Esophagus squamous epithelium (tissue), 5 donors: ENCODE measurements at places on chromosomes 16 and 17.
A peak's percentile ranks its signal among the peaks of the same experiment; 100 is the strongest.

GRCh38 chr17:5000237-5000639 lies 2.5 kb downstream of the KIF1C start:
- no peak for DNase-seq

DNA sequence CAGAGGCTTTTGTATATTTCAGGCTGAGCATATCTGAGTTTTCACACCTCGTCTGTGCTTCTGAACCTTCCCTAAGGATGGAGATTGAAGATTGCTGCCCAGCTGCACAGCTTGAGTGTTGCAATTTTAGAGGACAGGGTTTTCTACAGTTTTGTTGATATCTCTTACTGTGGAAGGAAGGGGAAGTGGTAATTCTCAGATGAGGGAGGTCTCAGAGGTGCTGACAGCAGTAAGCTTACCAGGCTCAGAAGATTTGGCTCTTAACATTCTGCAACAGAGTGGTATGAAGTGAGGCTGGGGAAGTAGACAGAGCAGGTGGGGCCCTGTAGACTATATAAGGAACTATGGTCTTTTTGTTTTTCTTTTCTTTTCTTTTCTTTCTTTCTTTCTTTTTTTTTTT lies 45.8 kb upstream of the ARHGAP17 start:
- DNase-seq, result no peak

- no peak for DNase-seq
Observed at GRCh38 chr16:578870-579405, 9.2 kb downstream of the PIGQ start.

DNA sequence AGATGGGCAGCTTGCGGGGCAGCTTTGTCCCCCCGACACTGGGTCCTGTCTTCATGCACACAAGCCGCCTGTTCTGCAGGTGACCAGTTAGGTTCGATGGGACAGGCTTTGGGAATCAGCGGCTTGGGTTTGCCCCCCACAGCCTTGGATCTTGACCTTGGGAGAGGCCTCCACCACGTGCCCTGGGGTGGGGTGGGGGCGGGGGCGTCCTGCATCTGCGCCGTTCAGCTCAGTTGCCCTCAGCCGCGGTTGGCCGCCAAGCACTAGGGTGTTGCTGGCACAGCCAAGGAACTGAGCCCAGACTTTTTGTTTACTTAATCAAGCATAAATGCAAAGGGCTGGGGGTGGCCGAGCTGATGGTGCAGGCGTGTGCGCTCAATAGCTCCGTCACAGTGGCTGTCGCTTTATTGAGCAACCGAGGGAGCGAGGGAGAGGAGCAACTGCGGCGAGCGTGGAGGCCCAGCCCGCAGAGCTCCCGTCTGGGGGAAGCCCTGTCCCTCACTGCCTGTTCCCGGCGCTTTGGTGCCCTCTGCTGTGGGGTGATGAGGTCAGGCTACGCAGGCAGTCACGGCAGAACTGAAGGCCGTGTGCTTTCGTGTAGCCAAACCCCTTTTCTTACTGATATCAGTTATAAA lies 33.9 kb downstream of the JPH3 start:
- DNase-seq, result peak; percentile 26

GRCh38 chr16:72846594-72846993 lies 201.3 kb downstream of the ZFHX3 start:
- no peak for DNase-seq

DNA sequence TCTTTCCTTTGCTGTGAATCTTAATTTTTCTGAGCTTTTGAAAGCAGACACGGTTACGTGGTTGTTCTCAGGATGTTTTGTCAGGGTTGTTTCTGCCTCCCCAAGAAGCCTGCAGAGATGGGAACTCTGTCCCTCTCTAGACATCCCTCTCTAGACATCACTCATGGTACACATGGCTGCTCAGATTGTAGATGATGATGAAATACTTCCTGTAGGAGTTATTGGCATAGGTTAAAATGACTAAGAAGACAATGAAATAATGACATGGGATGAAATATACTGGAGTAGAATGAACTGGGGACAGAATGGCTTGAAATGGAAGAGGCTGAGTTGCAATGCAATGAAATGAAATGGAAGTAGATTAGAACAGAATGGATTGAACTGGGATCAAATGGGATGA lies 253.4 kb downstream of the SHISA9 start:
- DNase-seq, result no peak

- DNase-seq, result no peak
Observed at GRCh38 chr17:64001763-64002529, 3.8 kb downstream of the PRR29 start.

DNA sequence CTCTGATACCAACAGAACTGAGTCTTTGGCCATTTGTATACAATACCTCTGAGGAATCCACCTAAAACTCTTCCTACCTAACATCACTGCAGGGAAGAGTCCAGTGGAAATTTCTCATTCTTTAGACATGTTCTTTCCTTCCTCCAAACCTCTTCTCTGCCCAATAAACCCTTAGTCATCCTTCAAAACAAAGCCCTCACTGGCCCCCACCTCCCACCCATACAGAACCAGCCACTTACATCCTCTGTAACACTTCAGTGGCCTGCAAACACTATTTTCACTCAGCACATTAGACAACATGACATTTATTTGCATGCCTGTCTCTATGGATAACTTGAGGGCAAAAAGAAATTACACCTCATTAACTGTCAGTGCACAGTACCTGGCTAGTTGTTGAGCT lies 200.3 kb upstream of the NOG start:
- DNase-seq, result no peak

DNA sequence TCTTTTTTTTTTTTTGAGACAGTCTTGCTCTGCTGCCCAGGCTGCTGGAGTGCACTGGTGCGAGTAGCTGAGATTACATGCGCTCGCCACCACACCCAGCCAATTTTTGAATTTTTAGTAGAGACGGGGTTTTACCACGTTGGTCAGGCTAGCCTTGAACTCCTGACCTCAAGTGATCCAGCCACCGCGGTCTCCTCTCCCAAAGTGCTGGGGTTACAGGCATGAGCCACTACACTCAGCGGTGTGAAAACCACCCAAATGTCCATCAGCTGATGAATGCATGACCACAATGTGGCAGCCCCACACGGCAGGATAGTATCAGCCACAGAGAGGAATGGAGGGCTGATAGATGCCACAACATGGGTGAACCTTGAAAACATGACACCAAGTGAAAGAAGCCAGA lies 2.1 kb downstream of the P2RX5 start:
- no peak for DNase-seq

DNA sequence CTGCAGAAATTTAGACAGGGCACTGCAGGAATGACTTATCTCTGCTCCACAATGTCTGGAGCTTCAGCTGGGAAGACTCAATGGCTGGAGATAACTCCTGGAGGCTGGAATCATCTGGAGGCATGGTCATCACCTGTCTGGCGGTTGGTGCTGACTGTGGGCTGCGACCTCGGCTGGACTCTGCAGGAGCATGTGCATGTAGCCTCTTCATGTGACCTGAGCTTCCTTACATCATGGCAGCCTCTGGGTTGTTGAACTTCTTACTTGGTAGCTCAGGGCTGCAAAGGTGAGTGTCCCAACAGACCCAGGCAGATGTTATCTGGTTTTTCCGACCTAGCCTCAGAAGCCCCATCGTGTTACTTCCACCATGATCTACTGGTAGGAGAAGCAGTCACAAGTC lies 188.2 kb upstream of the RPL38 start:
- no peak for DNase-seq

- DNase-seq, result no peak
Observed at GRCh38 chr16:47774661-47775060, 313.5 kb downstream of the PHKB start.

DNA sequence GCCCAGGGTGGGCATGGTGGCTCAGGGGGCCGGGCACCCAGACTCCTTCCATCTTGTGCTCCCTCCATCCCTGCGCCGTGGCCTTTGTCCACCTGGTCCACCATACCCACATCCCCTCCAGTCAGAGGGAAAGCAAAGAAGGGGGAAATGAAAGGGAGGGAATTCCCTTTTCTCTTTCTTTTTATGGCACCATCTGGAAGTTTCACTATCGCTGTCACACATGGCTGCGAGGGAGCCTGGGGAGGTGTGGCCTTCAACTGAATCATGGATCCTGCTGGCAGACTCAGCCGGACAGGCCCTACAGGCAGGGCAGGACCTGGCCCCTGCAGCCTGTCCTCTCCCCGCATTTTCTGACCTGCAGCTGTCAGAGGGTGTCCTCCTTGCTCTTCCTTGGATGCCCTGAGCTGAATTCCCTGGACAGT lies 6.2 kb downstream of the SLC12A3 start:
- DNase-seq, result no peak

- no peak for DNase-seq
Observed at GRCh38 chr17:59607061-59607460, 12.6 kb upstream of the CLTC start.

DNA sequence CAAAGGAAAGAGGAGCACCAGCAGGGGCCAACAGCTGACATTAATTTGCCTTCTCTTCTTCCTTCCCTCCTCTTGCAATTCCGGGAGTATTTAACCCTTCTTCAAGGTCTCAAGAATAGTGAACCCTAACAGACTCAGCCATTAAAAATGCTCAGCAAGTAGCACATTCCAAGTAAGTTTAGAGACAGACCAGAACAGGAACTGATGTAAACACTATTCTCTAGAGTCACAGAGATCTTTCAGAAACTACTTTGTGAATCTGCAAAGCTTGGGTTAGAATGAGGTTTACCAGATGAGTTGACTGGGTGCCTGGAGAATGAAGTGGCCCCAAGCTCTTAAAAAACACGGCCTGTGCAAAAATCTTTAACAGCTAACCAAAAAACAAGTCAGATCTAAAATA lies 50.9 kb downstream of the TEX2 start:
- no peak for DNase-seq

GRCh38 chr17:56119936-56120335 lies 33.3 kb upstream of the ANKFN1 start:
- DNase-seq, result no peak

- no peak for DNase-seq
Observed at GRCh38 chr16:12314653-12315185, 338.2 kb downstream of the SNX29 start.
